IgD-negative memory B cell (primary cell): ENCODE measurements at places on chromosomes 16 and 17. TPM values are rescaled to one million over a fixed set of nuclear protein-coding genes. Genes with fewer than 3 reads are reported as not detected.

WSCD1 gene
- polyA plus RNA-seq: not detected

MMP15 gene
- not detected for polyA plus RNA-seq

PYY gene
- not detected for polyA plus RNA-seq

TMEM88 gene
- not detected for polyA plus RNA-seq
